ENCODE measurements at places on chromosomes 4 and X.

DNA sequence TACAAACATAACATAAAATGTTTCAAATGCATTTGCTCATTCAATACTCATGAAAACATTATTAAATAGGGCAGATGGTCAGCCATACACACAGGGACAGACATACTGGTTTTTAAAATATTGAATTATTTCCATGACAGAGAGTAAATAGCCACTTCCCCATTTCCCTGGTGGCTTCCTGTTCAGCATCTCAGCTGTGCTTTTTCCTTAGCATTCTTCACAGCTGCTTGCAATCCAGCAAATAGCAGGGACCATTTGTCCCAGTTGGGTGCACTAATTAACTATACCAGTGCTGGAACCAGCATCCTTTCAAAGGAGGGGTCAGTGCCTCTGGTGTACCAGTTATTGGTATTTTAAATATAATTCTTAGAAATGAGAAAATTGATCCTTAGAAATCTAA, 964.7 kb downstream of the RAB28 start:
- DNase-seq: no peak

DNA sequence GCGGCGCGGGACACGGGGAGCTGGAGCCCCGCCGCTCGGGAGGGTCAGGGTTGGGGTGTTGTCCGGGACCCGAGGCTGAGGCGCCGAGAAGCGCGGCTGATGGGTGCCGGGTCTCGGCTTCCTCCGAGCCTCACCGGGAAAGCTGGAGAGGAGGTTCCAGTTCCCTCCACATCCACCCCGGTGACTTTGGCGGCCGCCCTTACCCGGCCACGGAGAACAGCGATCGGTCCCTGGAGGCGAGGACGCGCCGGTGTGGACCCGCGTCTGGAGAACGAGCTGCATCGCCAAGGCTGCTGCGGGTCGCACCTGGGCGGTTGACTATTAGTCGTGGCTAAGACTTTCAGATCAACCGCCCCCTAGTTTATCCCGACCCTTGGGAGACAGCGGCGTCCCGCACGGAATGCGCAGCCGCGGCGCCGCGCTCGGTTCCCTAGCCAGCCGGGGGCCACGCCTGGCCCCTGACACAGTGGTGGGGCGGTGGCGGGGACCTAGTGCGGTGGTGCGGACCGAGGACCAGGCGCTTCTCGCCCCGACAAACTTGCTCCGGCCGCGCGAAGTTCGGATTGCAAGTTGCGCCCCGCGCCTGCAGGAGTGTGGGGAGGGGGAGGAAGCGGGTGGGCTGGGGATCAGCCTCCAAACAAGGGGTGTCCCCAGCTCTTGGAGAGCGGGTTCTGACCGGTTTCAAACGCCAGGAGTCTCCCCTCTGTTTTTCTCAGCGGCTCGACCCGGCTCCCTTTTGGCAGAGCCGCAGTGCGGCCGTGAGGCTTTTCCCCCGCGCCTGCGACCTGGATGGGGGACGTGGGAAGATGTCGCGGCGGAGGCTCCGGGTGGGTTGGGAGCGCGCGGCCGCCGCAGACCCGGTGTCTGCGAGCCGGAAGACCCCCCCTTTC, 568 bp downstream of the FHDC1 start:
- DNase-seq: no peak

DNA sequence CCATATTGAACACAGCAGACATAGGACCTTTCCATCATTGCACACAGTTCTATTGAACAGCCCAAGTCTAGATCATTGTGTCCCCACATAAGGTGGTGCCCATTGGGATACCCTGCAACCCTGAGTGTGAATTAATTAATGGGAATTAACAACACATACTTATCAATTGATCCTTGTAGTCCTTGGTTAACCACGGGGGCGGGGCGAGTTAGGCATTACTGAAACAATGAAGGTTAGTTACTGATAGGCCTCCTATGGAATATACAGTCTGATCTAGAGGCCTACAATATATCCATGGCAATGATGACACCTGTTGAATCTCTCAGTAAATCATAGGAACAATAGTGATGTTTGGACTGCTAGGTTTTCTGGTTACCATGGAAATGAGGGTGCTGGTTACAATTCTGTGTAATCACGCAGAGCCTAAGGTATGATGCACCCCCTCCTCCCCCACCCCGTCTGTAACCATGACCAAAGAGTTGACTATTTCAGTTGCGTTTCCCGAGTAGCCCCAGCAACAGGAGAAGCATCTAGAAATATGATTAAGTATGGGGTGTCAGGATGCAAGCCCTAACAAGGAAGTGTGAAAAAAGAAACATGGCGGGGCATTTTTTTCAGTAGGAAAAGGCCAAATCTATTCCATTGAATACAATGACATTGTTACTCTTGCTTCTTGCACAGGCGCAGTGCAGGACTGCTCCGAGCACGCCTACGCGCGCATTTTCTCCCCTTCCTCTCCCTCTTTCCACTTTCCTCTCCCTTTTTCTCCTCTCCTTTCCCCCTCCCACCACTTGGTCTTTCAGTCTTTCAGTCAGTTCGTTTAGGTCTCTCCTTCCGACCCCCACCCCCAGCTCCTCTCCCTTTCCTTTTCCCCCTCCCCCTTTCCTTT, 677 bp upstream of the NONO start:
- peak; percentile 79 for DNase-seq

GRCh38 chr4:87908336-87908735, 67.2 kb upstream of the SPP1 start:
- DNase-seq: no peak

DNA sequence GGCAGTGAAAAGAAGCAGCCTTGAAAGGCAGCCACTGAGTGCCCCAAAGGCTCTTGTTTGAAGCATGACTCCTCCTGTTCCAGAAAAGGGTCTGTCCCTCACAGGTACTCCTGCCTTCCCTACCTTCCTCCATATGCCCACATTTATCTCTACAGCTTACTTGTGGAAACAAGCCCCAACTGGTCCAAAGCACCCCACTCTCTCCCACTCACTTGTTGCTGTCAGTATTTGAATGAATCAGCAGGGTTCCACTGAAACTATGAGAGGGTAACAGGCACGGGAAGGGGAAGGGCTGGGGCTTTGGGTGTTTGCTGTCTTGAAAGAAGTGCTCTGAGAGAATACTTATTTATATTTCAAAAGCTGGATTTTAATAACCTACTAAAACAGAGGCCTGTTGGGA, 34.9 kb downstream of the GPR143 start:
- no peak for DNase-seq

DNA sequence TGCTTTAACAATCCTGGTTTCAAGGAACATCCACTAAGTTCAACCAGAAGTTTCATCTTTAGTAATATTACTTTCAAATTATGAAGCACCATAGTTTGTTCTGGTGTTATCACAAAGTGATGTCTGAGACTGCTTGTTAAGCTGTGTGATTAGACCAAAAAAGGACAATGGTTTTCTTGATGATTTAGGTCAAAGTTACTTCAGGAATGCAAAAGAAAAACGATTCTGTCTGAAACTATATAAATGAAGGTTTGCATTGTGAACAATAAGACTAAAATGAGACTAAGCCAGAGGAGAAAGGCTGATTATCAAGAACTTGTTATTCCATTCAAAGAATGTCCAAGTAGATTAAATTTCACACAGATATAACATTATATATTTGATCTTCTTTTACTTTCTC, 122.4 kb upstream of the ETNPPL start:
- DNase-seq: no peak

GRCh38 chrX:122565952-122566351, 618.1 kb upstream of the GRIA3 start:
- DNase-seq: no peak

DNA sequence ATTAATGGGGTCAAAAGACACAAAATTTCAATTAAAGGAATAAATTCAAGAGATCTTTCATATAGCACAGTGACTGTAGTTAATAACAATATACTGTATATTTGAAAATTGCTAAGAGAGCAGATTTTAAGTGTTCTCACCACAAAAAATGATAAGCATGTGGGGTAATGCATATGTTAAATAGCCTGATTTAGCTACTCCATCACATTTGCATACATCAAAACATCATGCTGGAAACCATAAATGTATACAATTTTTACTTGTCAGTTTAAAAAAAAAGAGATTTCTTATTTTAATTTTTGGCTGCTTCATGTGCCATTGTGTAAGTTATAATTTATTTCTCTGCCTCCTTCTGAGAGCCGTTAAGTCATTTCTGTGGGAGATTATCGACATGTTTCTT, 65.9 kb downstream of the FAM184B start:
- DNase-seq: no peak

GRCh38 chr4:188409851-188410250, 270.6 kb downstream of the TRIML1 start:
- no peak for DNase-seq

DNA sequence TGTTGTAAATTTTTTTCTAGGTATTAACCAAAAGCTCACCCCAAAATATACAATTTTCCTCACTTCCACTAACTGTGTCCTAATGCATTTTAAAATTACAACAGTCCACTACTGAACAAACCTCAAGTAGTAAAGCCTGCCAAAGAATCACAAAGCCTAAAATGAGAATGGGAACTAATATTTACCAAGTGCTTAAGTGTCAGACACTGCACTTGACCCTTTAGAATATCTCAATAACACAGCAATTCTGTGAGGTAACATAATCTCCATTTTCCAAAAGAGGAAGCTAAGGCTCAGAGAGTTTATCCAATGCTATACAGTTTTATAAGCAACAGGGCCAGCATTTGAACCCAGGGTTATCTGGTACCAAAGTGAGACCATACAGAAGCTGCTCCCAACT, 4.9 kb downstream of the SLC9A7 start:
- no peak for DNase-seq

DNA sequence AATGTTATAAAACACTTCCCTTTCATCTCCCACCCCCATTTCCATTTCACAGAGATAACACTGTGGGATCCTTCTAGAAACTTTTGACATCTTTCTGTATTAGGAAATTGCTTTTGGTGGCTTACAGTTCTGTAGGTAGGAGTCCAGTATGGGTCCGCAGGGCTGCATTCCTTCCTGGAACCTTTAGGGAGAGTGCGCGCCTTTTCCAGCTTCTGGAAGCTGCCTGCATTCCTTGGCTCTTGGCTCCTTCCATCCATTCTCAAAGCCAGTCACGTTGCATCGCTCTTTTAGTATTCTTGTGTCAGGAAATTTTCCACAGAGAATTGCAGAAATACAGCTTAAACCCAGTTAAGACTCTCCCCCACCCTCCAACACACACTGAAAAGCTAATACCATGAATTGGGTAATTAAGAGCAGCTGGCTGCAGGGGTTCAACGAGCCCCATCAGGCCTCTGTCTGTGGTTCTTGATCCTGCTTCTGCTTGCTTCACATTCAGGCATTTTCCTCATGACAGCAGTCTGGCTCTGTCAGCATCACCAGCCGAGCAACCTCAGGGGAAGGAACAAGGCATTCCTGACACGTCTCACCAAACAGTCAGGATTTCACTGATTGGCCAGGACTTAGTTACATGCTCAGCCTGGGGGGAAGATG, 48.8 kb downstream of the SEPTIN11 start:
- no peak for DNase-seq

DNA sequence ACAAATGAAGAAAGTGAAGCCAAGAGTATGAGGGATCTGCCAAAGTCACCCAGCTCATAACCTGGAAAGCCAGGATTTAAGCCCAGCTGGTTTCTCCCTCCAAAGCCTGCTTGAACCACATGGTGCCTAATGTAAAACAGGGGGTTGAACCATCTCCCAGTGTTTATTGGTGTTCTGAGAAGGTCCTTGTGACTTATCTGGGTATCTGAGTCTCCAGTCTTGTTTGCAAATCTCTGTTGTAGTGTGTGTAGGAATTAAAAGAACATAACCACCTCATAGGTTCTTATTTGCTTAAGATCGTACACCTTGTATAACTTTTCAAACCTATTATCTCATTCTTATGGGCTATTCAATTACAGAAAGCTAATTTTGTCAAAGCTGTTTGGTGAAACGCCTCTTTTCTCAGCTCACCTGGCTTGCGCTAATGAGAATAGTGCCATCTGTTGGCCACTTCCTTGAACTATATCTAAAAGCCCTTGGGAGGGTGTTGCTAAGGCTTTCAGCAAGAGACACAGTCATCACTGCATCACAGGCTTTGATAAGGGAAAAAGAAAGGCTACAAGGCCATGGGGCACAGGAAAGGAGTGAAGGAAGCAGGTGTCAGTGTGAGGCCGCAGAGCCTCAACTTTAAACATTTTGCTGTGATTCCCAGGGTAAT, 34.0 kb downstream of the ETDB start:
- peak; percentile 44 for DNase-seq

DNA sequence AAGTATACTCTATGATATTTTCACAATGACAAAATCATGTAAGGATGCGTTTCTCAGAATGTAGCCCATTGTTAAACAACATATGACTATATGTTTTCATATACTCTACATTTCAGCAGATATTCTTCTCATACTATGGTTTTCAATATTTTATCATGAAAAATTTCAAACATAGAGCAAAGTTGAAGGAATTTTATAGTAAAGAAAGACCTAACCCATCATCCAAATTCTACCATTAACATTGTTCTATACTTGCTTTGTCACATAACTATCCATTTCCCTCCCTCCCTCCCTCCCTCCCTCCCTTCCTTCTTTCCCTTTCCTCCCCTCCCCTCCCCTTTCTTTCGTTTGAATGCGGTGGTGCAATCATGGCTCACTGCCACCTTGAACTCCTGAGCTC, 109.4 kb downstream of the FHIP1A start:
- DNase-seq: no peak

DNA sequence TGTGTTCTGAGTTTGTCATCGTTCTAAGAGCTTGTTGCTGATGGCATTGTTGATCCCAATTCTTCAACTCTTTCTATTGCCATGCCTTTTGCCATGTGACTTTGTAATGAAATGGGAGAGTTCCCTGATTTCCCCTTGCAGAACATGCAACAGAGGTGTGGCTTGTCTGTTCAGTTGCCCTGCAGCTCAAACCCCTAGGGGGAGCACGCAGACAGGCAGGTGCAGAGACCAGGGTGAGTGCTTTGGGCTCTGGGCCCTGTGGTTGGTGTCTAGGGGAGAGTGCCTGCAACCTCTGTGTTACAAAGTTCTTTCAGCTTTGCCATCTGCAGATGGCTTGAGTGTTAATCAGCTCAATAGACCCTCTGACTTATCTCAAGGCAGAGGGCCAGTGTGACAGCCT, 332.7 kb downstream of the MID1IP1 start:
- DNase-seq: no peak

GRCh38 chr4:91830681-91831395, 472.9 kb upstream of the GRID2 start:
- no peak for DNase-seq

- no peak for DNase-seq
Measured at GRCh38 chr4:161696944-161697343, 466.9 kb downstream of the FSTL5 start.

DNA sequence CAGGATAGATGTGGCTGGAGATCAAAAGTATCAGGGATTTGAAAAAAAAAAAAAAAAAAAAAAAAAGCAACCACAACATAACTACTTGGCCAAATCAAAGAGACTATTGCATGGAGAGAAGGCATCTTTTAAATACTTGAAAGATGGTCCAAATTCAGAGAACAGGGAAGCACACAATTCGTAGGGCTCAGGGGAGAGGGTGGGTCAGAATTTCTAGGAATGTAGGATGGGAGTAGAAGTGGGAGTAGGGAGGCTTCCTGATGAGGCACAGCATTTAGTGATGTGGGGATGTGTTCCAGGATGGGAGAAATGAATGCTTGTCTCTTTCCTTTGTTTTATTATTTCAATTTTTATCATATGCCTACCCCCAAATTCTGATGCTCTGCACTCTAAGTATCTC, 36.3 kb downstream of the RTL3 start:
- DNase-seq: no peak

All from midbrain (tissue), 1 donor.